Transverse colon (tissue), 4 donors: ENCODE measurements at places on chromosomes 12 and 14. TPM values are rescaled to one million over a fixed set of nuclear protein-coding genes. Genes with fewer than 3 reads are reported as not detected.

- no peak for DNase-seq
Measured at GRCh38 chr12:26728205-26729050, 104.6 kb downstream of the ITPR2 start.

DNA sequence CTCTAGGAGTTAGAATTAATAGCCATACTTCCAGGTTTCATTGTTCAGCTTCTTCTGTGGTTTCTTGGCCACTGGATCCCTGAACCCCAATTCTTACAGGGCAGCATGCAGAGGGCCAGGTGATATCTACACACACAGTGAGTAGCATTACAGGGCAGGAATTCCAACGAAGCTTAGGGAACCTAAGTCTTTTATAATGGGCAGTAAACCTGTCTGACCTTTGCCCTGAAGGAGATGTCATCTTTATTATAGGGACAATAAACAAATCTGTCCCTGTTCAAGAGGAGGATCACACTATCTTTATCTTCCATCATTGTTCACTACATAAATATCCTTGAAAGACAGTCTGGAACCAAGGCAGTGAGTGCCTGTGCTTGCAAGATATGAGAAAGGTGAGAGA is 11.7 kb upstream of the EML5 start:
- no peak for DNase-seq

DNA sequence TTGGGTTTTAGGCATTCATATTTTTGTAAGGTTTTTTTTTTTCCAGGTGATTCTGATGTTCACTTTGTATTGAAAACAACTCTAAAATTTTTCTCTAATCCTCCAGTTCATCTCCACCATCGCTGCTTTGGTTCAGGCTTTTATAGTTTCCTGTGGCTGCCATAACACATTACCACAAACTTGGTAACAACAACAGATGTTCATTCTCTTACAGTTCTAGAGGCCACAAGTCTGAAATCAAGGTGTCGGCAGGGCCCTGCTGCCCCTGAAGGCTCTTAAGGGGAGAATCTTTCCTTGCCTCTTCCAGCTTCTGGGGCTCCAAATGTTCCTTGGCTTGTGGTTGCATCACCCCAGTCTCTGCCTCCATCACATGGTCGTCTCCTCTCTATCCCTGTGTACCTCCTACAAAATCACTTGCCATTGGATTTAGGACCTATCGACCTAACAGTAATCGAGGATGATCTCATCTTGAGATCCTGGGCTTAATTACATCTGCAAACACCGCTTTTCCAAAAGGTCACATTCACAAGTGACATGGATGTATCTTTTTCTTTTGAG is 55.2 kb downstream of the PELI2 start:
- no peak for DNase-seq

DNA sequence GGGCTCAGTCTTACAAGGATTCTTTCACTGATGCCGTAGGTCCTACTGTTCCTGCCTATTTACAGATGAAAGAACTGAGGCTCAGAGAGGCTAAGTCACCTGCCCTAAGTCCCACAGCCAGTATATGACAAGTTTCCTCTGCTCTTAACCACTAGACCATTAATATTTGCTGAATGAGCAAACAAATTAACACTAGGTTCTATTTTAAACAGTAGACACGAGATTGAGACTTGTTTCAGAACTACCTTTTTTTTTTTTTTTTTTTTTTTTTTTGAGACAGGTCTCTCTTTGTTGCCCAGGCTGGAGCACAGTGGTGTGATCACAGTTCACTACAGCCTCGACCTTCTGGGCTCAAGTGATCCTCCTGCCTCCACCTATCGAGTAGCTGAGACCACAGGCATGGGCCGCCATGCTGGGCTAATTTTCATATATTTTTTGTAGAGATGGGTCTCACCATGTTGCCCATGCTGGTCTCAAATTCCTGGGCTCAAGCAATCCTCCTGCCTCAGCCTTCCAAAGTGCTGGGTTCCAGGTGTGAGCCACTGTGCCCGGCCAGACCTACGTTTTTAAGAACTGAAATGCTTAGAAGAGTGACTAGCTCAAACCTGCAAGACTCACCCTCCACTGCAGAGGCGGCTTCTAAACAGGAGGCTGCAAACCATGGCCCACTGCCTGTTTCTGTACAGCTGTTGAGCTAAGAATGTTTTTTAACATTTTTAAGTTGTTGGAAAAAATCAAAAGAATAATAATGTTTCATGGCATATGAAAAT is 12.9 kb downstream of the SYNE3 start:
- DNase-seq: no peak

GRCh38 chr14:38107216-38107631 is 100.5 kb upstream of the SSTR1 start:
- no peak for DNase-seq

DNA sequence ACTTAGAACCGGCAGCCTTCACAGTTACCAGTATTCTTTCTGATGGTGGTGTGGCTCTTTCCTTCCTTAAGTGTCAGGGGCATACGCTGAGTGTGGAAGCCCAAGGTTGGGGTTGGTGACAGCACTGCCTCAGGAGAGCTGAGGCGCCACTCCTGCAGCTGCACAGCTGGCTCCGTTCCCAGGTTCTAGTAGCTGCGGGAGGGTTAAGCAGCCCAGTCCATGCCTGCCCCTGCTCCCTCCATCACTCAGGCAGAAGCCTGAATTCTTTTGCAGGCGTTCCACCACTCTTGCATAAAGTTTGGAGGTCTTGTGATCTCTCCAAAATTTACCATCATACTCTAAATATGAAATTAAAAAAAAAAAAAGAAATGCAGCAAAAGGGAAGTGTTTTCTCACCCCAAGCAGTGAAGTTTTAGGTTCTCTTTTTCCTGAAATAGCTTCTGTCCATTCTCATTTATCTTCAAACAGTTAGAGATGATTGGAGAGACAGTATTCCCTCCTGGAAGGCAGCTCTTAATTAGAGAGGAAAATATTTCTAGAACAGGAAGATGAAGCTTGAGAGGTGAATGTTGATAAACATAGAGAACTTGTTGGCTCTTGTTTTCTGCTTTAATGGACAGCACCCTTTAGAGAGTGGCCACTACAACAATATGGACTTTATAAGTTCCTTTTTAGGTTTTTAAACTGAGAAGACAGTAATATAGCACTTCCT is 136.1 kb downstream of the FGD4 start:
- DNase-seq: peak; percentile 84

GRCh38 chr12:57724003-57724935 is 14.3 kb downstream of the AGAP2 start:
- DNase-seq: no peak

GRCh38 chr14:71595441-71595840 is 336.8 kb upstream of the RGS6 start:
- no peak for DNase-seq

- no peak for DNase-seq
Measured at GRCh38 chr12:109389146-109389545, 41.4 kb downstream of the MYO1H start.

- no peak for DNase-seq
Measured at GRCh38 chr12:90112666-90113065, 404.0 kb upstream of the ATP2B1 start.

- DNase-seq: no peak
Measured at GRCh38 chr12:2960390-2960956, 1.3 kb downstream of the TEAD4 start.

The ACTR10 gene
- 14.7 TPM for total RNA-seq

The P2RX7 gene
- total RNA-seq: 7.1 TPM

The RHNO1 gene
- 5.4 TPM for total RNA-seq

The KLRB1 gene
- total RNA-seq: 1.2 TPM

The RDH16 gene
- 0.48 TPM for total RNA-seq

The COCH gene
- 3.1 TPM for total RNA-seq
